ENCODE measurements at places on chromosomes 16 and 17.

- DNase-seq, result no peak
Measured at GRCh38 chr16:54875443-54875842, 55.2 kb upstream of the IRX5 start.

GRCh38 chr16:81175325-81175891 lies 63.1 kb upstream of the BCO1 start:
- DNase-seq, result no peak

- no peak for DNase-seq
Measured at GRCh38 chr17:8900207-8900606, 32.7 kb upstream of the PIK3R6 start.

DNA sequence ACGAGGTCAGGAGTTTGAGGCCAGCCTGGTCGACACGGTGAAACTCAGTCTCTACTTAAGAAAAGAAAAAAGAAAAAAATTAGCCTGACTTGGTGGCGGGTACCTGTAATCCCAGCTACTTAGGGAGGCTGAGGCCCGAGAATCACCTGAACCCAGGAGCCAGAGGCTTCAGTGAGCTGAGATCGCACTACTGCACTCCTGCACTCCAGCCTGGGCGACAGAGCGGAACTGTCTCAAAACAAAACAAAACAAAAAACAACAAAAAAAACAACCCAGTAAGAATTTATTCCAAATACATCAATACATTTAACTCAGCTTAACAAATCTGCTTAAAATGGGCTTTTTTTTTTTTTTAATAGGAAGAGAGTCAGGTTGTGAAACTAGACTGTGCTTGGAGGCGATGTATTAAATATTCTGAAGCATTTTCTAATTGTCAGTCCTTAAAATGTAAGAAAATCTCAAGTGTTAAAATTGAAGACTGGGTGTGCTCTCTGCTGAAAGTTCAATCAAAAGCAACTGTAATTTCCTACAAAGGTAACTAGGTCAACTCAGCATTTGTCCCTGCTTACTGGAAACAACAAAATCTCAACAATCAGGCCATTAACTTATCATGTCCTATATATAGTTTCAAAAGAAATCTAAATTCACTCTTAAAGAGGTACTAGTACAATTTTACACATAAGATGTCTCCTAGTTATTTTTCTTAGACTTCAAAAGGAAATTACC lies 23.2 kb downstream of the KANSL1 start:
- no peak for DNase-seq

GRCh38 chr17:64399071-64399766 lies 8.6 kb upstream of the PECAM1 start:
- no peak for DNase-seq

GRCh38 chr17:80919331-80920311 lies 72.0 kb upstream of the CHMP6 start:
- DNase-seq, result no peak

DNA sequence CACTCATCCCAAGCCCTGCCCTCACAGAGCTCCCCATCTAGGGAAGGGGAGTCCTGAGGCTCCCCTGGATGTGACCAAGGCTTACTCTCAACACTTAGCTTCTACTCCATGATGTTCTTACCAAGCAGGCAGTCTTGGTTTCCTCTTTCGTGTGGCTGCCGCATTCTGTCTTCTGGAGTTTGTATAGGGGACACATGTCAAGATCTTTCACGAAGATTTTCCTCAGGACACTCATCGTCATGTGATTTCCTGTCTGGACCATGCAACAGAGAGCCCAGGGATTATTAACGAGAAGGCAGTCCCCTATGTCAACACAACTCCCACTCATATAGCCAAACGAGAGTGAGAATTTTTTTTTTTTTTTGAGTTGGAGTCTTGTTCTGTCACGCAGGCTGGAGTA lies 10.4 kb downstream of the PRSS54 start:
- DNase-seq, result no peak

DNA sequence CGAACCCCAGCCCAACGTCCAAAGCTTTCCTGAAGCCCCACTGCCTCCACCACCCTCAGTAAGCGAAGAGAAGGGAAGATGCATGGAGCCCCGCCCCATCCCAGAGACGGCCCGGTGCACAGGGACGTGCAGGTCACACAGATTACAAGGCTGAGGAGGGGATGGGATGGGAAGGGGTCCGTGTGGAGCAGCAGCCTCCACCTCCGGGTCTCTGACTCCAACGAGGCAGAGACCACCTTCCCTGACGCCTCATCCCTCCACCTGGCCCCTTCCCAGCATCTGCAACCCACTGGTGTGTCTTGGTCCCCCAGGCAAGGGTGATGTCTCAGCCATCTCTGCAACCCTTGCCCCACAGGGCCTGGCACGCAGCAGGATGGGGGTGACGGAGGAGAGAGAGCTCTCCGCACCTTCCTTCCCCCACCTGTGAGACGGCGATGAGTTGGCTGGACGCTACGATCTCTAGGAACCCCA lies 58.5 kb downstream of the TBC1D16 start:
- DNase-seq, result no peak

DNA sequence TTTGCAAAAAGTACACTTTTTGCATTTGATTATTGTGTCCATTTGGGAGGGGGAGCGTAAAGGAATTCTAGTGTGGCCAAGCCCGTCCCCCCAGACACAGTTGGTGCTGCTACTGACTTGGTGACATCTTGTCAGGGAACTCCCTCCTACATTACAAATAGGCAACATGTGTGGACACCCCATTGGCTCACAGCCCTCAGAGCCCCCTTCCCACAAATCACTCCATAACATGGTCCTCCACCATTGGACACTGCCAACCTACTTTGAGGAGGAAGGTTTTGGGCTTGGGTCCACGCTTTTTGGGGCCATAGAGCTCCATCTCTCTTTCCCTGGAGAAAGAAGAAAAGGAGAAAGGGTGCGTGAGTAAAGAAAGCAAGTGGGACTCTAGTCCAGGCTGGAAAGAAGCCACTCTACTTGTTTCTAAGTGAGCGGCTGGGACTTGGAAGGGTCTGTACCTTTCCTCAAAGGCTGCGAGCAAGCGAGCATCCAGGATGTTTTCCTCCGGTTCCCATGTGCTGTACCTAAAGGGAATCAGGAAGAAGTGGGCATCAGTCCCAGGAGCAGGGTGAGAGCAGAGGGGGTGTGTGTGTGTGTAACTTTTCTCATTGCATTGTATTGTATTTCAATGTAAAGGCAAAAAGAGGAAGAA lies 958 bp downstream of the CBX8 start:
- DNase-seq, result no peak

GRCh38 chr17:66417300-66417719 lies 114.9 kb downstream of the PRKCA start:
- DNase-seq, result no peak

DNA sequence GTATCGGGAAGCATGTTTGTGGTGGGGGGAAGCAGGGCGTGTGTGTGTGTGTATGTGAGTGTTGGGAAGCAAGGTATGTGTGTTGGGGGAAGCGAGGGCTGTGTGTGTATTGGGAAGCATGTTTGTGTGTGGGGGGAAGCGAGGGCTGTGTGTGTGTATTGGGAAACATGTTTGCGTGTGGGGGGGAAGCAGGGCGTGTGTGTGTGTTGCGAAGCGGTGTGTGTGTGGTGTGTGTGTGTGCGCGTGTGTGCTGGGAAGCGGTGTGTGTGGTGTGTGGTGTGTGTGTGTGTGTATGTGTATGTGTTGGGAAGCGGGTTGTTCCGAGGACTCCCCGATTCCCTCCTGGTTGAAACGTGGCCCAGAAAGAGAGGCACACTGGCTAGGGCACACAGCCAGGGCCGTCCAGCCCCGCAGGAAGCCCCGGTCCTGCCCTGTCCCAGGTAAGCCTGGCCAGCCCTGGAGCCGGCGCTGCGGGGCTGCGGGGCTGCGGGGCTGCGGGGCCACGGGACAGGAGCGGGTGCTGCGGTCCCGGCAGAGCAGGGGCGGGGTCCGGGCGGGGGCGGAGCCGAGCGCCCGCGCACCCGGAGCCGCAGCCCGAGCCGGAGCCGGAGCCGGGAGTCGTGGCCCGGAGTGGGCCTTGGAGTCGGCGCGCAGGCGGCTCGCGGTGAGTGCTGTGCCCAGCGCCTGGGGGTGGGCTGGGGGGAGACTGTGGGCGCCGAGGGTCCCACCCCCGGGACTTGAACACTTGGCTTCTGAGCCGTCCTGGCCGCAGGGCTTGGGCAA lies at the start of gene NOD2:
Gene NOD2, plus strand, starts transcription at position 608 of the 783 bp plus-strand sequence. CDS start 5,890 bp downstream, outside the sequence.
- DNase-seq, result no peak

GRCh38 chr16:3127745-3128144 lies 7.1 kb upstream of the ZNF213 start:
- DNase-seq, result no peak

GRCh38 chr17:60102632-60103096 lies 23.9 kb upstream of the HEATR6 start:
- peak; percentile 61 for DNase-seq

DNA sequence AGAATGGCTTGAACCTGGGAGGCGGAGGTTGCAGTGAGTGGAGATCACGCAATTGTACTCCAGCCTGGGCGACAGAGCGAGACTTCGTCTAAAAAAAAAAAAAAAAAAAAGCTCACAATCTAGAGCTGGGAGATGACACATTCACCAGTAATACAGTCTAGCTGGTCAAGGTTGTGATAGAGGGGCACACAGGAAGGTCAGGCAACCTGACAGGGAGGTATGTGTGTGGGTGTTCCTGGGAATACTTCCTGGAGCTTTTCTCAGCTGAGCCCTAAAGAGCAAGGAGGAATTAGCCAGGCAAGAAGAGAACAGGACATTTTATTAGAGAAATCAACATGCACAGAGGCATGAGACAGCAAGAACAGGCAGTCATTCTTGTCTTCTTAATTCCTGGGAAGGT lies 216.7 kb downstream of the SHISA9 start:
- no peak for DNase-seq

DNA sequence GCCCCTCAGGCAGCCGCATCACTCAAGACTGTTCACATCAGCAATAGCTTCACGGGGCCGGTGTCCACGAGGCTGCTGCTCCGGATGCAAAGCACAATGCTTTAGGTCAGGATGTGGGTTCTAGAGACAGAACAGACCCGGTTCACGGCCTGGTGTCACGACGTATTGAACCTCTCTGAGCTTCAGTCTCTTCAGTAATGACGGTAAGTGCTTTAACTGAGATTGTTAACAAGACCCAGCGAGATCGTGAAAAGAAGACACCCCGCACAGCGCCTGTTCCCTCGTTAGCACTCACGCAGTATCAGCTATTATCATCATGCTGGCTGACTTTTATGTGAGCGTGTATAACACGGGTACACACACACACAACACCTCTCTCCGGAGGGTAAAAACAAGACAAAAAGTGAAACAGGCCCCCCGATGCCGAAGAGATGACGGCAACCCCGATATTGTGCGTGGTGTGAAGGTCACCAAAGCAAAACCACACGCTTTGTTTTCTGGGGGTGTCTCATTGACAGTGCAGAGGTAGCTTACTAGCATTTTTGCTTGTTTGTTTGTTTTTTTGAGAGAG lies 21.4 kb upstream of the ABR start:
- DNase-seq, result no peak

DNA sequence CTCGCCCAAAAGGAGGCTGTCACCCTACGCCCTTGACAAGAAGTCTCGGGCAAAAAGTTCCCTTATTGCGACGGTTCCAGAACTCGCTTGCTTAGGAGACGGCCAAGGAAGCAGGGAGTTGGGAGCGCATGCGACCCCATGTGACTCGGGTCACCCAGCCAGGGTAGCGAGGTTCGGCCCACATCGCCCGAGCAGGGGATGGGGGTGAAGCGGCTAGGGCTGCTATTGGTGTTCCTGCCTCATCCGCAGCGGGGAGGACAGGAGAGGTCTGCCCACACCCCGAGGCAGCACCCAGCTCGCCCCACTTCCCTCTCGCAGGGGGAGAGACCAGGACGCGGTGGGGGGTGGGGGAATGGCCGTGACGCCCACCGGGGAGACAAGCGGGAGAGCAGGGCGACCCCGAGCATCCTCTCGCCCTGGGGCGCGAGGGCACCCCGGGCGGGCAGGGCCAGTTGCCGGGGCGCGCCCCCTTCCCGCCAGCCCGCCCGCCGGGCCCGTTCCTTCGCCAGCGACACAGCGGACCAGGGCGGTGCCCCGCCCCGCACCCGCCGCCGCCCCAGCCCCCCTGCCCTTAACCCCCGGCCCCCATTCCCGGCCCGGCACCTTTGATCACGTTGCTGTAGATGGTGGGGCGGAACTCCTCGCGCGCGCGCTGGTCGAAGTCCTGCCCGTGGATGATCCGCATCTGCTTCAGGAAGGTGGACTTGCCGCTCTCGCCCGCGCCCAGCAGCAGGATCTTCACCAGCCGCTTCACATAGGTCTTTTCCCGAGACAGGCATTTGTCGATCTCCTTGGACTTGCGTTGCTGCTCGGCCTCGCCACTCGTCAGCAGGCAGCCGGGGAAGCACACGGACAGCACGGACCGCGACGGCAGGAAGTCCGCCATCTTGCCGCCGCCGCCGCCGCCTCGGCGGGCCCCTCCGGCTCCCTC lies 567 bp downstream of the GNA13 start:
- DNase-seq, result no peak

- DNase-seq, result no peak
Measured at GRCh38 chr17:10435096-10435495, 13.3 kb upstream of the MYH8 start.

DNA sequence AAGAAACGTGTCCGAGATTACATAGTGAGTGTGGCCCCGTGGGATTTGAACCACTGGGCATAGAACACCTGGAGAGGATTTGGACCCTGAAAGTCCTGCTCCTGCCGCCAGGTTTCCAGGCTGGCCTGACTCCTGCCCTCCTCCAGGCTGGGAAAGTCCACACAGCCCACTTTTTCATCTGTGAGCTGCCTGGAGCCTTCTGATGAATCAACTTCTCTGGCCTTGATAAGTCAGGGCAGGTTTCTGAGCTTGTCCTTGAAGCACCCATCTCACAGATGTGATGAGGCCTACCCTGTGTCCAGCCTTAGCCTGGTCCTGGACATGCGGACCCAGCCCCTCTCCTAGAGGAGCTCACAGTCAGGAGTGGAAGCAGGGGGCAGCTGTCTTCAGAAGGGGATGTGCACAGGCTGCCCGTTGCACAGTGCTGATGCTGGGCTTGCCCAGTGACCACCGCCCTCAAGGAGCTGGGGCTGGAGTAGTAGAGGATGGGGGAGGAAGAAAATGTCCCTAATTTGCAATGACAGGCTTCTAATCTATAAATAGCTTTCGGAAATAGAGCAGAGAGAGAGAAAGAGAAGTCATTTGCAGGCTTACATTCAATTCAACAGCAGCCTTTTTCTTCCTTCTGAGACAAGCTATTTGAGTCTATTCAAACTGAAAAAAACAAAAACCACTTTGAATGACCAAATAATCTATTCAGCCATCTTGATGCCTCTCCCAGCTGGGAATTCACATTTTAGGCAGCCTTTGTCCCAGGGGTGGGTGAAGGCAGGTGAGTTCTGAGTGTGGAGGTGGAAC lies 73.5 kb upstream of the DNAJA2 start:
- no peak for DNase-seq

GRCh38 chr16:31351942-31352325 lies 3.0 kb upstream of the ITGAX start:
- DNase-seq, result no peak

All from HS-5 (cell line).